Erythroblast (primary cell): ENCODE measurements at places on chromosomes 2 and 18.
A peak's percentile ranks its signal among the peaks of the same experiment; 100 is the strongest.

- DNase-seq, result no peak
These were observed 1.1 kb downstream of the DSC3 start for GRCh38 chr18:31041271-31042083.

DNA sequence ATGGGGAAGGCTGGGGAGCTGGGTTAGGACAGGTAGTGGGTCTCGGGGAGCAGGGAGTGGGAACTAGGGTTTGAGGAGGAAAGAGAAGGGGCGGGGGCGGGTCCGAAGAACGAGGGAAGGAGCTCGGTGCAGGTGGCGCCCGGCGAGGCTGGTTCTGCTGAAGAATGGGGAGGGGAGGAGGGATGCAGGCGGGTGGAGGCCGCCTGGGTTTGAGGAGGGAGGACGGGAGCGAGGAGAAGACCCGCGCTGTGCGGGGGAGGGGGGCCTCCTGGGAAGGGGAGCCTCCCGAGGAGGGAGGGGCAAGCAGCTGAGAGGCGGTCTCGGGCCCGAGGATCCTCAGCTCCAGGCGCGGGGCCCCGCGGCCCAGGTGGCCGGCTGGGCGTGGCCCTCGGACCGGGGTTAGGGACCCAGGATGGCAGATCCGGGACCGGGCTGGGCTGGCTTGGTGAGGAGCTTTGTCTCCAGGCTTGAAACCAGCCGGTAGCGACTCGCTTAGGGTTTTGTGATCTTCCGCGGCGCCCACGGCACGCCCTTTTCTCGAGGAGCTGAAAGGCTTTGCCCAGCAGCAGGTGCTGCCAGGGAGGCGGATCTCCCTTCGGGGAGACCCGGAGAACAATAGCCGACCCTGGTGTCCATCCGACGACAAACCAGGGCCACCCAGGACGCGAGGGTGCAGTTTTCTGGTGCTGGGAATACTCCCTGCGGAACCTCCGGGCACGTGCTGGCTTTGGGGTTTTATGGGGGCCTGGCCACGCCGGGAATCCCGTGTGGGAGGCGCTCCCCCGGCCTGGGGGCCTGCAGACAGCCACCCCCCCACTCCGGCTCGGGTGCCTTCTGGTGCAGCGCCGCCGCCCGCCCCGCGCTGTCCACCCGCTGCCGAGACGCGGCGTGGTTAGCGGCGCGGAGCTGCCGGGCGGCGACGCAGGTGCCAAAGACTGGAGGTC is 1.4 kb downstream of the DPYSL5 start:
- DNase-seq, result no peak

GRCh38 chr2:96537734-96538486 is 1.4 kb downstream of the ARID5A start:
- no peak for DNase-seq

GRCh38 chr18:36401462-36401861 is 103.9 kb downstream of the FHOD3 start:
- no peak for DNase-seq

- DNase-seq, result no peak
These were observed 57.7 kb downstream of the CD28 start for GRCh38 chr2:203763938-203764664.

DNA sequence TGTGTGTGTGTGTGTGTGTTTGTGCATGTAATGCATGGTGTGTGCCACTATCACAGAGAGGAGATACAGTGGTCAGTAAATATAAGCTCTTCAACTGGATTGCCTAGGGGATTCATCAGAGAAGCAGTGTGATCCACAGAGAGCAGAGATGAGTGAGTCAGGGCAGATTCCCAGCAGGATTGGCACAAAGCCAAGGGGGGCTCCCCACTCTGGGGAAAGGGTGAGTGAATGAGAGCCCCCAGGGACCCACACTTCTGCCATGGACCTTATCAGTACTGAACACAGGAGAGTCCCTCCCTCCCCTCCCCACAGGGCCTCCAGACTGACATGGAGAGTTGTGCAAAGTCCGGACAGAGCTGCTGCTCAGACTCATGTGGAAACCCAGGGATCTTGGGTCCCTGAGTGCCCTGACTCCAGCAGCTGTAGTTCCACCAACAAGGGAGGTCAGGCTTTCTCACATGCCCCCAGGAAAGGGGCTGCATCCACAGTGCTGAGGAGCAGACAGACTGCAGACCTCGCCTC is 748.8 kb downstream of the NR4A2 start:
- no peak for DNase-seq

DNA sequence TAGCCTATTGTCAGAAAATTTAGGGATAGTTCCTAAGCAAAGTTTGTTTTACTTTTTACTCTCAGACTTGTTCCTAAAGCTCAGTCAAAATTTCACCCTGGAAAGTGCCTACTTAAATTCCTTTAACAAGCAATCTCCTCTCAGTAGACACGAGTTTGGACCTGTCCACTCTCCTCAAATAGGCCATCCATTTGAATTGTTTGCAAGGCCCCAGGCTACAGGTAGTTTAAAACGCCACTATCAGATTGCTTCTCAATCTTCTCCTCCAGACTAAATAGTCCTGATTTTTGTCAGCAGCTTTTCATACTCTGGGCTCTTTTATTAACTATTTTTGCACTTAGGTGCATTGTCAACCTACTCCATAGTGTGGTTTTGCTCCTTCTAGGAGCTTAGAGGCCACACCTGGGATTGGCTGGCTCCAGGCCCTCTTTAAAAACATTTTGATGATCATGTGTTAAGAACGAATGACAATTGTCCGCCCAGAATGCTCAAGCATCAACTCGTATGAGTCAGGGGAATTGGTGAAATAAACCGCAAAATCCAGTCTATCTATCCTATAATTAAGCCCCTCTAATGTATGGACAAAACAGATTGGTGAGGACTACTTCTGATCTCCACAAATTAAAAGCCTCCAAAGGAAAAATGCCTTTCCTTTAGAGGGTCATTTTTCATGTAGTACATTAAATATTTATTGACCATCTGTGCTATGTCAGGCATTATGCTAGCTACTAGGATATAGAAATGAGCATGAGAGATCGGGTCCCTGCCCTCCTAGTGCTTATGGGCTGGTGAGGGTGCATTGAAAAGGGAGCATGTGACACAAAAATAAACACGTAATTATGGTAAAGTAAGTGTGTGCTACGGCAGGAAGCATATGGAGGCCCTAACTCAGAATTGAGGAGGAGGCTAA is 333.8 kb upstream of the TNP1 start:
- DNase-seq, result no peak

DNA sequence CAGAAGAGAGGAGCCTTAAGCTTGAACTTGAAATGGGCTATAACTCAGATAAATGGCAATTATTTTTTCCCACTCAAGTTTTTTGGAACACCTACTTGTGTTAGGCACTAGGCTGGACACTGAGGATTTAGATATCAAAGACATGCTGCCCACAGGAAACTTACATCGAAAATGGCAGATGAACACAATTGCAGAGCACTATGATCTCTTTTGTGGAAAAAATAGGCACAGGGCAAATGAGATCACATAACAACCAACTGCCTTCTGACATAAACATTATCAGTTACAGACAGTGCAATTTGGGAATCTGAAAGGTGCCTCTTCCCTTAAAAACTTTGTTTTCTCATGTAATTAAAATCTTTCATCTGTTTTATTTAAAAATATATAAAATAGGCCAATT is 3.8 kb upstream of the IRS1 start:
- no peak for DNase-seq

DNA sequence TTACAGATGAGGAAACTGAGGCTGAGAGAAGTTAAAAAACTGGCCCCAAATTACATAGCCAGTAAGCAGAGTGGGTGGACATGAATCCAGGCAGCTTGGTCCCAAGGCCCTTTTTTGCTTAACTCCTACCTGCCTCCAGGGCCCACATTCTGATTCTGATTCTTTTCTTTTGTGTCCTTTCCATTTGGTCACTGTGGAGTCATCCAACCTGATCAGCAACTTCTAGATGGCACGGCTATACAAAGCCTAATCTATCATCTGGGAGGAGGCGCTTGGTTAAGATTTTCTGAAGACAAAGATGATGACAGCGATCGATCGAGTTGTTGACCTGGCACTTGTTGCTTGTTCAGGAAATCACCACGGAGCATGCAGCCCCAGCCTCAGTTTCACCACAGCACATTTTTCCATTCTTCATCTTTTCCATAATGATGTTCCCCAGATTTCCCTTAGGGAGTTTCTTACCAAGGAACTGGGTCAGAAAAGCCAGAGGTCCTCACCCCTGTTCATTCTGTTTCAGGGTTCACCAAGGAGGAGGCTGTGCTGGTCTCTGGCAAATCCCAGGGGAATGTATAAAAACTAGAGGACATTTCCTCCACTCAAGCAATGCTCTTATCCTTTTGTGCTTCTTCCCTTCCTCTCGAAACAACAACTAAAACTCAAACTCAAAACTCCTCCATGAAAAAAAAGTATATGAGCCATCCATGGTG is 6.9 kb upstream of the IGFBP2 start:
- DNase-seq, result no peak

GRCh38 chr2:181203412-181203811 is 223.0 kb downstream of the UBE2E3 start:
- no peak for DNase-seq

DNA sequence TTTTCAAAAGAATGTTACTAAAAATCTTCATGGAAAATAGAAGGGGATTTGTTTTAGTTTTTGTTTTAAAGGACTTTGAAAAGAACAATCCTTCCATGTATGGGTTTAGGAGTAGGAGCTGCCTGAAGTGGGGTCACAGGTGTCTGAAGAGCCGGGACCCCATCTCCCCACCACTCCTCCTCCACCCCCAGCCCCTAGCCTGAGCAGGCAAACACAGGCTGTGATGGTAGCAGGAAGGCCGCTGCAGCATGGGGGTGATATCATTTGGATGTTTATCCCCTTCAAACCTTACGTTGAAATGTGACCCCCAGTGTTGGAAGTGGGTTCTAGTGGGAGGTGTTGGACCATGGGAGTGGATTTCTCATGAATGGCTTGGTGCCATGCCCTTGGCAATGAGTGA is 93.0 kb downstream of the ZBTB7C start:
- DNase-seq, result no peak

GRCh38 chr2:20447437-20448245 is 767 bp downstream of the RHOB start:
- DNase-seq, result peak; percentile 78

GRCh38 chr18:70553245-70553935 is 264.5 kb downstream of the SOCS6 start:
- no peak for DNase-seq

DNA sequence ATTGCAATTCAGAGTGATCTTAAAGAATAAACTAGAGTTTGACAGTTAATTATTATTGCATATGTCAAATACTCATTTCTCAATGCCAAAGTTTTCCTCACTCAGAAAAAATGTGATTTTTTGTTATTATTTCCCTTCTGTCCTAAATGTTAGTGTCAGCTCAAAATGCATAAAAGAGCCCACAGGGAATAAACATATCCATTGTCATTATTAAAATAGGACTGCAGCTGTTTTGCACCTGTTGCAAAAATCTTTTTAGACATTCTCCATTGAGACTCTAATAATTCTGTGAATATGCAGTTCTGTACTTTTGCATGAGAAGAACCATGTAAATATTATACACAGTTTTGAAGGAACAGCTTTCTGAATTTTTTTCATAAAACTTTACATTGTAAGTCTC is 540.0 kb upstream of the SLC39A10 start:
- DNase-seq, result no peak

- no peak for DNase-seq
These were observed 9.0 kb upstream of the CWC22 start for GRCh38 chr2:180015951-180016709.

- DNase-seq, result no peak
These were observed 104.7 kb upstream of the MYO3B start for GRCh38 chr2:170073288-170073687.

GRCh38 chr2:48233005-48233404 is 296.9 kb upstream of the STON1 start:
- DNase-seq, result no peak

DNA sequence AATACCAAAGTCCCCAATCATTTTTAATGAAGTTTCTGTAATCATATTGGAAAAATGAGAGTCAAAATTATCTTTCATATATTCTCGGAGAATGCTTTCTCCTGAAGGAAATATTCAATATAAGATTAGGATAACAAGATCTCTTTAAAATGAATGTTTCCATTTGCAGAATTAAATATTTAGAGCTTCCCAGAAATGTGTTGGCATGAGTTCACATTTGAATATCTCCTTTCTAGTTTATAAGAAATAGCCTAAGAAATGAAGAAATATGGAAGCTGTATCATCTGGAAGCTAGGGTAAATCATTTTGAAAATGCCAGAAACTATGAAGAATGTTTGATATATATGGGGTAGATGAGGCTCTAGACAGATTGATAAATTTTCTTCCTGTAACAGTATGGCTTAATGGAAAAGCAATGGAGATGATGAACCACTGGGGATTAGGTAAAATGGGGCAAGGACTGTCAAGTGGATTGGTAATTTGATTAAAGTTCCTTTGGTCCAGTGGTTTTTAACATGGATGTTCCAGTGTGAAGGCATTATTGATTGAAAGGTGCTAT is 184.6 kb upstream of the ZNF804A start:
- no peak for DNase-seq

DNA sequence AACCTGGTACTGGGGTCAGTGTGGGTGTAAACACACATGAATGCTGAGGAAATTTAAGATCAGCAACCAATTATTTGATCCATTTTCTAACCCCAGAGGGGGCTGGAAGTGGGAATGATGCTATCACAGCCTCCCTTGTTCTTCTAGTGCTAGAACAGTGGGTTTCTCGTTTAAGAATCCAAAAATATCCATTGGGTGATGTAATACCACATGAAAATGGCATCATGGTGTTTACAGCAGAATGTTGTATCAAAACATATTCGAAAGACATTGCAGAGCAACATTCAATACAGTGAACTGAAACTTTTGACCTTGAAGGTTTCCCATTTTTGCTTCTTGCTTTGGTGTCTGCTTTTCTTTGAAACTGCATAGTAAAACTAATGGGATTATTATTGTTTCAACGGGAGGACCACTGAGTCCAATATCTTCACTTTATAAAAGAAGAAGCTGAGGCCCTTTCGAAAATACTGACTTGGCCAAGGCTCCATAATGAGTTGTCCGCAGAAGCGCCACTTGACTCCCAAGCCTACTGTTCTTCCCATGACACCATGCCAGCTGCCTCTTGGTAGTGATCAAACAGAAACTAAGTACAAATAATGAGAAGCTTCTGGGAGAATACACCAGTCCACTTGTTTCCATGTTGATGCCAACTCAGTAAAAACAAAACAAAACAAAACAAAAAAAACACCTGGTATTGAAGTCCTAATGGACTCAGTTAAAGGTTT is 106.1 kb downstream of the COLEC12 start:
- no peak for DNase-seq

DNA sequence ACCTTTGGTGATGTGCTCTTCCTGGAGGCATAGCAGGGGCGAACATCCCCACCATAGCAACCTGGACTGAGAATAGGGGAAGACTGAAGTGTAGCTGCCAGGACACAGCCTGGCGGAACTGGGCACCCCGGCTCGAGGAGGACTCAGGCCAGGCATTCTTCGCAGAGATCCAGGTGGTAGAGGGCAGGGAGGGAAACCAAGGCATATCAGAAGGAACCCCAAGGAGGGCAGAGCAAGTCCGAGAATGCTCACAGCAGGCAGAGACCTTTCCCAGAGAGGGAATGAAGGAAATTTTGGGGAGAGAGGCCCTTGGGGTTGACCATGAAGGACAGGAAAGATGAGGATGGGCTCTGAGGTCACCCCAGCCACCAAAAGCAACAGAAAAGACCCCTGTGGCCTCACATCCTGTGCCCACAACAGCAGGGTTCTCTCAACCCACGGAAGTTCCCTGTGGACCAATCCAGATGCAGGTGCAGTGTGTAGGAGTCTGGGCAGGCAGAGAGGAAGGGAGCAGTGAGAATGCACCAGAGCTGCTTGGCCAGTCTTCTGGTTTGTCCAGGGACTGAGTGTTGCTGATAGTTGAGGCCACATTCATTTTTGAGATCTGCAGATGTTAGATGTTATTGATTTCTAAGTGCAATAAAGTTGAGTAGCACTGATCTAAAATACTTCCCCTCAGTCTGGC is 136.9 kb downstream of the PXDN start:
- no peak for DNase-seq

- no peak for DNase-seq
These were observed 61.3 kb downstream of the CYBRD1 start for GRCh38 chr2:171583566-171583965.
